ENCODE measurements at places on chromosomes 12 and 14.

GRCh38 chr12:4119157-4119761, 154.3 kb upstream of the CCND2 start:
- DNase-seq, result no peak

- DNase-seq, result no peak
Measured at GRCh38 chr12:26857465-26858176, 24.6 kb upstream of the ITPR2 start.

- DNase-seq, result no peak
Measured at GRCh38 chr14:101254805-101255764, 306.2 kb upstream of the DIO3 start.

DNA sequence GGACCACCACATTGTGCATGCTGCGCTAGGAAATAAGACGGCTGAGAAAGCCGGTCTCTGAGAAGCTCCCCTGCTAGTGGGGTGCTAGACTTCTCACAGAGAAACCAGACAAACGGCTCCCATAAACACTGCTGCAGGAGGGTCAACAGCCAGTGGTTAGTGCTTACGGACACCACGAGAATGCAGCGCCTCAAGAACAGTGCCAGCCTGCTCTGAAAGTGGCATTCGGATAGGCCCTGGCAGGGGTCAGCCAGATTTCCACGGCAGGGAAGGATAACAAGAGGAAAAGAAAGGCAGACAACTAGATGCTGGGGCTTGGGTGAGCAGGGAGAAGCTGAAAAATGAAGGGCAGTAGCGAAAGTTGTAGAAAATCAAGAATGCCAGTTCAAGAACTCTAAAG, 26.4 kb downstream of the PPTC7 start:
- DNase-seq, result no peak

DNA sequence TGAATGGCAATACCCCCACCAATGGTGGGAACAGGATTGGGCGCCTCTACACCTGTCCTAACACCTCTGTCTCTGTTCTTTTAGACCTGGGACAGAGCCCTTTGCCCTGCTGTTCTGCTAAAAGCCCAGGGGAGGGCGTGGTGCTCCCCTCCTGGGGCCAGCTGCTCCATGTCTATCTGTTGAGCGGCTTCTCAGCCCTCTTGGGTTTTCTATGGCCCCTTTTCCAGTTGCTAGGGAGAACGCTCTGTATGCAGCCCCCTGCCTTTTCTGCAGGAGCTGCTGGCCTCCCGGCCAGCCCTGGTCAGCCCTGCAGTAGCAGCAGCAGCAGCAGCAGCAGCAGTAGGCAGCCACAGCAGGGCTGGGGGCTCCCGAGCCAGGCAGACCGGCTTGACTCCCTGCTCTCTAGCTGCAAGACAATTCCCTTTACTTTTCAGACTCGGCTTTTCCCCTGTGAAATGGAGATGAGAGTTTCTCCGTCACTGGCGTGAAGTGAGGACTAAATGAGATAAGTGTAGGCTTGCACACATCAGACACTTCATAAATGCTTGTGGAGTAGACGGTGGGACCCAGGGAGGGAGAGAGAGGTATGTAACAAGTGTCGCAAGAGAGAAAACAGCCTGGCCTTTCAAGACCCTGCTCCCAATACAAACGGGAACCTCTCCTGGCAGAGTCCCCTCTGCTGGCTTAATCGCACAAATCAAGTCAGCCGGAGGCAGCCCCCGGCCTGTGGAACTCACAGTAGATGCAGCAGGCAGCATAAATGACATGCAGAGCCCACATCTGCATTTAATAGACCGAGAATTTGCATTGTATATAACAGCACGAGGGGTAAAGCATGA, 1.0 kb downstream of the RTL1 start:
- DNase-seq, result no peak

DNA sequence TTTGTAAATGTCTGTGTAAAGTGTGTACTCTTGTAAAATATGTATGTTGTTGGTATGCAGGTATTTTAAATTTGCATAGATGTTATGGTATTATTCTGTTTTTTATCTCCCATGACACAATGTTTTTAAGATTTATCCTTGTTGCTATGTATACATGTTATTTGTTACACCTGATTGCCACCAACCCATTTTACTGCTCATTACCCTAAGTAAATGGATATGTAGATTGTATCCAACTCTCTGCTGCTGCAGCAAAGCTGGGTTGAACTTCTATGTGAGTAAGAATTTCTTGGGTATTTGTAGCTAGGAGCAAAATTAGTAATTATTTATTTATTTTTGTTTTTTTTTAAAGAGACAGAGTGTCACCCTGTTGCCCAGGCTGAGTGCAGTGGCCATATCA, 6.2 kb downstream of the APAF1 start:
- no peak for DNase-seq

DNA sequence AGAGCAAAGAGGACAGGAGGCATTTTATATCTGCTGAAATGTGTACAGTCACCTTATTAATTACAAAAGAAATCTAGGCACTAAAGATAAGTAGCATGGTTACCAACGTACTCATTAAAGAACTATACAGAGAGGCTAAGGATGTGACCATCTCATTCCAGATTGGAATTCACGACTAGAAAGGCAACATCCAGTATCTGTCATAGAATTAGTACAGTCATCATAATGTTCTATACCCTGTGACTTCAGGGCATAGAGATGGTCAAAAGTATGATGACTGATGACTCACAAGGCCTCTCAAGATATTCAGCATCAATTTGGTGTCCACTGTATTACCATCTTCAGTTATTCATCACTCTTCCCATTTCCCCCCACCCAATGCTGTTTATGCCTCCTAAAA, 144.0 kb upstream of the PLEKHG7 start:
- DNase-seq, result no peak

DNA sequence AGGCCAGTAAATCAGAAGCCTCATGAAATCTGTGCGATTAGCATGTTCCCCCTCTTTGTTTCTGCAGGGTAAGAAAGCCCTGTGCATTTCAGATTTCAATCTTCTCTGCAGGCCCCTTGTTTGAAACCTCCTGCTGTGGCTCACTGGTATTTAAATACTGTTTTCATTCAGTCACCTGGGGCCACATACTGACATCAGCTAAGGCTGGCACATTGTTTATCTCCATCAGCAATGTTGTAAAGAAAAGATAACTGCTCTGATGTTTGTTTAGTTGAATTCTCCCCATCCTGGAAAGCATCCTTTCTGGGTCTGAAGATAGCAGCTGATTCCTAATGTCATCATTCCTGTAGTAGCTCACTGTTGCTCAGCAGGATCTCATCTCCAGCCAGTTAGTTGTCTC, 554.9 kb downstream of the NRXN3 start:
- DNase-seq, result no peak

GRCh38 chr12:7460375-7461259, 16.7 kb upstream of the CD163L1 start:
- DNase-seq, result peak; percentile 69

- DNase-seq, result peak; percentile 58
Measured at GRCh38 chr12:69570545-69571399, 14.5 kb upstream of the CCT2 start.

DNA sequence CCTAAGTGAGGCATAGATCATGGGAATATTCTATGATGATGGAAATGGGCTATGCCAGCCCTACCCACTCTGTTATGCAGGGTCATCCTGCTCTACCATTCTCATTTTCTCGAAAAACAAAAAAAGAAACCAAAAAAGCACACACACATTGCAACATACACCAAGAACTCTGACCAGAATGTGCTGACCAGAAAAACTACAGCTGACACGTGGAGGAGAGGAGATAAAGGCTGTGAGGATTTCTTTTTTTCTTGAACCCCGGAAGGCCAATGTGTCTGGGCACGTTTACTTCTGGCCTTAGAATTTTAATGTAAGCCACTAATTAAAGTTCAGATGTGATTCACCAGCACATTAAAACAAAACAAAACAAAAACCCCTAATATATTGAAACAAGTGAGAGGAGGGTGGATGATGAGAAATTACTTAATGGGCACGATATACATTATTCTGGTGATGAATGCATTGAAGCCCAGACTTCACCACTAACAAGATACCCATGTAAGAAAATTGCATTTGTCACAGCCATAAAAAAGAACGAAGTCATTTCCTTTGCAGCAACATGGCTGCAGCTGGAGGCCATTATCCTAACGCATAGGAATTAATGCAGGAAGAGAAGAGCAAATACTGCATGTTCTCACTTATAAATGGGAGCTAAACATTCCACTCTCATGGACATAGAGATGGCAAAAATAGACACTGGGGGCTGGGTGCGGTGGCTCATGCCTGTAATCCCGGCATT, 66.3 kb upstream of the PLEKHG3 start:
- no peak for DNase-seq

- DNase-seq, result no peak
Measured at GRCh38 chr12:44357494-44357893, 518.6 kb downstream of the NELL2 start.

- DNase-seq, result no peak
Measured at GRCh38 chr12:123531091-123531490, 2.4 kb downstream of the RILPL1 start.

DNA sequence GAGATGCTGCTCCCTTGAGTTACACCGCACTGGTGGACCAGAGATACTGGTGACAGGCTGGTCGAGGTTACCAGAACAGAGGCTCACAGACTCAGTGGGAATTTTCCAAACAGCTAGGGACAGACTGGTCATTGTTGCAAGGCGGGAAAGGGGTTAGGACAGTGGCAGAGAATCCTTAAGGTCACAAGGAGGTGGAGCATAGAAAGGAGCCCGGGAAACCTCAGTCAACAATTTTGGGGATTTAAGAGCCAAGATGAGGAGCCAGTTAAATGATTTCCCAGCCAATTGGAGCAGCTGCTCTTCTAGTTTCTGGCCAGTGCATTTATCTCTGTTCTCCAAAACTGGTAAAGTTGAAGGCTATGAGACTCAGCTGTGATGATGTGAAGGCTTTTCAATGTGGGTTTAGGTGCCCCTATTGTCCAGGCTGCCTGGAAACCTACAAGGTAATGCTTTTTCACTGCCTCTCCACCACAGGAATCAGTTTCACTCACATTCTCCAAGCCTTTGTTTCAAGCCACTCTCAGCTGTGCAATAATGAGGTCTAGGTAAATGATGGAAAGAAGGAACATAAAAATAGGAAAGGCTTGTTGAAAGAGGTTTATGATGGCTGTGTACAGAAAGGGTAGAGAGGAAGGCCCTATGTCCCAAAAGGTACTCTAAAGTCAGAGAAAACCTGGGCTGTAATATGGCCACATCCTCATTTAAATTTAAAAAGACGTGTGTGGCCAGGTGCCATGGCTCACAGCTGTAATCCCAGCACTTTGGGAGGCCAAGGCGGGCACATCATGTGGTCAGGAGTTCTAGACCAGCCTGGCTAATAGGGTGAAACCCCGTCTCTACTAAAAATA, 7.0 kb upstream of the TNS2 start:
- DNase-seq, result no peak

DNA sequence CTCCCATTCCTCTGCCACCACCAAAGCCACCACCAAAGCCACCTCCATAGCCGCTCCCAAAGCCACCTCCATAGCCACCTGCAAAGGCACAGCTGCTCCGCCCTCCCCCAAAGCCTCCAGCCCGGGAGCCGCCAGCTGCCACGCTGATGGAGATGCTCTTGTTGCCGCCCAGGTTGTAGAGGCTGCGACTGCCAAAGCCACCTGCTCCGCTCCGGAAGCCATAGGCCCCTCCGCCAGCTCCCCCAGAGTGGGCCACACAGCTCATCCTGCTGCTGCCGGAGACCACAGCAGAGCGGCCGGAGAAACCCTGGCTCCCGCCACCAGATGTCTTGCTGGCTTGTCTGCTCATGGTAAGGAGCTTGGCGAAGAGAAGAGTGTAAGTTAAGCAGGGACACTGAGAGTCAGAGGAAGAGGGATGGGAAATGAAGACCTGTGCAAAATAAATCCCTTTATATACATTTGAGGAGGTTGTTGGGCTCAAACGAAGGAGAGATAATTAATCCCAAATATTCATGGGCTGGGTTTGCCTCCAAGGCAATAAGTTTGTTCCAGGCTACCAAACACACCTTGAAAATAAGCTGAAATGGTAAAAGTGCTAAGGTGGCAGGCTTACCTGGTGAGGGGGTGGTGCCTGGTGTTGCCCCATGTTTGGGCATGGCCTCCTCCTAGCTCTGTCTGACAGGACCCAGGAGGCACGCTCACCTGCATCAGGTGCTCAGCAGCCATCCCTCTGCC, at the start of gene KRT3:
TSS of gene KRT3 (minus strand) at position 424 of the 735 bp plus-strand sequence. CDS start at position 349, 75 bp downstream.
- no peak for DNase-seq

DNA sequence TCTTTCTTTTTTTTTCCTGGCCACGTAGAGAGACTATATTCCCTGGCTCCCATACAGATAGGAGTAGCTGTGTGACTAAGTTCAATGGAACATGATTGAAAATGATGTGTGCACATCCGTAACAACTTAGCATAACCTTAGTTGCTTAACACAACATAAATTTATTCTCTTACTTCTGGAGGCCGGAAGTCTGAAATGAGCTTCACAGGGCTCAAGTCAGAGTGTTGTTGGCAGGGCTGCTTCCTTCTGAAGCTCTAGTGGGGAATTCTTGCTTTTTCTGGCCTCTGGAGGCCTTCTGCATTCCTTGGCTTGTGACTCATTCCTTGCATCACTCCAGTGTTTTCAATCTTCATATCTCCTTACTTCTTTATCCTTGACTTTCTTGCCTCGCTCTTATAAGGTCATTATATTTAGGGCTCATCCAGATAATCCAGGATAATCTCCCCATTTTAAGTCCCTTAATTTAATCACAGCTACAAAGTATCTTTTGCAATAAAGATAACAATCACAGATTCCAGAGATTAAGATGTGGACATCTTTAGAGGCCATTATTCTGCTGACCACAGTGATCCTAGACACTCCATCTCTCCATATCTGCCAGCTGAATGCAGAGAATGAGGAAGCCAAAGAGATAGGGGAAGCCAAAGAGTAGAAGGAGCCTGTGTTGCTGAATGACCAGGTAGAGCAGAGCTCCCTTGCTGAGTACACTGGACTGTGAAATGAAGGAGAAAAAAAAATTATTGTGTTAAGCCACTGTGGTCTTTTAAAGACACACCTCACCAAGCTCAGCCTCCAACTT, 21.0 kb upstream of the SNX6 start:
- peak; percentile 21 for DNase-seq

DNA sequence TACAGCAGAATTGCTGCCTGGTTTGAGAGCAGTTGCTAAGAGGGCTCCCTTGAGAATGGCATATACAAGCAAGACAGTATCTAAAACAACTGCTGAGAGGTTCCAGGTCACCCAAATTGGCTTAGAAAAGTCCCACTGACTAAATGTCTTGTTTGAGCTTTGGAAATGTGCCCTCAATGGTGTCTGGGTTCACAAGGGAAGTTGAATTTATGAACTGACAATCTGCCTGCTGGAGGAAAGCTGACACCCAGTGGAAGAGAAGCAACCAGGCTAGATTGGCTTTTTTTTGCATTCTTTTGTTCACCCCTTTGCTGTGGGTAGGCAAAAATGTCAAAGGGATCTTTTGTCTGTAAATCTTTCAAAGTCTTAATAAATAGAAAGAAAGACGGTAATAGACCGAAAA, 44.6 kb upstream of the NPFF start:
- no peak for DNase-seq

- DNase-seq, result no peak
Measured at GRCh38 chr14:100243020-100243419, 4.1 kb downstream of the YY1 start.

Measured in inflammatory macrophage (primary cell).